ENCODE measurements at places on chromosomes 11 and 22.

- DNase-seq = no peak
These were observed 15.7 kb downstream of the DMC1 start for GRCh38 chr22:38554281-38554680.

DNA sequence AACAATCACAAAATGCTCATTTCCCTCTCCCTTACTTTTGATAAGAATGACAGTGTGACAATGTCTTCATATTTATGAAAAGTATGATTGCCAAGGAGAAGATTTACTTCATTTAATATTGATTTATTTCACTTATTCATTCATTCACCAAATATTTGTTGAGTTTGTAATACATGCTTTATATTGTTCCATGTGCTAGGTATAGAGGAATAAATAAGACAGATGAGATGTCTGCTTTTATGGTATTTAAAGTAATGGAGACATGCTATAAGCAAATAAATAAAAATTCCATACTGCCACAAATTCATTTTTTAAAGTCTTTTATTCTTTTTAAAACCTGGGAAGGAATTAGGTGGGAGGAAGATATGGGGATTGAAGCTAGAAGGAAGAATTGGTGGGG, 289.4 kb downstream of the GUCY1A2 start:
- DNase-seq = no peak

- DNase-seq = no peak
These were observed 1458.6 kb upstream of the TENM4 start for GRCh38 chr11:80899381-80899780.

DNA sequence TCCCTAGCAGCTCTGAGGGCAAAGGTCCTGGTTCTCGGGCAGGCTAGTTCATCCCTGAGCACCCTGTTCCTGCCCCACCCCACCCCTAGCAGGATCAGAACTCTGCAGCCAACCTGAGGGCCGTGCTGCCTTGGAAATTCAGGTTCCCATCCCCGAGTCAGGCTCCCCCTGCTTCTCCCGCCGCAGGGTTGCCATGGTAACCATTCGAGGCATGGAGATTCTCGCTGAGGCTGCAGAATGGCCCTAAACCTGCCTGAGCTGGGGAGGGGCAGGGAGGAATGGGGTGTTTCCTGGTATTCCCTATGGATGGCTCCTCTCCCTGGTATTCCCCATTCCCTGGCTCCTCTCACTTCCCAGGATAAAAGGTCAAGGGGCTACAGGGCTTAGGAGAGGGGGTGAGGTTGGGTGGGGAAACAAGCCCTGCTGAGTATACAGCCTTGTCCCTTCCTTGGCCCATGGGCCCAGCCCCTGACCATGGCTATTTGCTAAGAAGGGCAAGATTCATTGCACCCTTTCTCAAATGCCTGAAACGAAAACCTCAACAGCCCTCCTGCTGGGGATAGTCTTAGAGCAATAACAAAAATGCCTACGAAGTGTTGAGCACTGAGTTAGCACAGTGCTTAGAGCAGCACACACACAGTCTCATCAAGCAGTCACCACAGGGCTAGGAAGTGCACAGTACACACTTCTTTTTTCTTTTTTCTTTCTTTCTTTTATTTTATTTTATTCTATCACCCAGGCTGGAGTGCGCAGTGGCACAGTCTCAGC, 58.7 kb downstream of the CHST1 start:
- no peak for DNase-seq

DNA sequence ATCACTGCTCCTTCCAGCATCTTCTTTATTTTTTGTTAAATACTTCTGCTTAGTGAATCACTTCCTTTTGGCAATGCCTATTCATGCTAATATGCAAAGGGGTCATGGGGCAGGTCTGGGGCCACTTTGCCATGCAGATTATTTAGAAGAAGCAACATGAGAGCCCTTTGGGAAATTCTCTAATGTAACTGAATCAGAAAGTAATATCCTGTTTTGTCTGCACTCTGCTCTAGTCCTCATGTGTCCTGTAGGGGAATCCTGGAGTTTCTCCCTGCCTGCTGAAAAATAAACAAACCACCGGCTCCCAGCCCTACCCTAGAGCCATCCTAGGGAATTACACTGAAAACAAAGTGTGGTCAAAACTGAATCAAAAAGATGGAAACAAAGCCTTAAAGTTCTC, 176.5 kb upstream of the POU2AF2 start:
- DNase-seq = no peak

- no peak for DNase-seq
These were observed 24.7 kb downstream of the LAYN start for GRCh38 chr11:111565114-111565720.

DNA sequence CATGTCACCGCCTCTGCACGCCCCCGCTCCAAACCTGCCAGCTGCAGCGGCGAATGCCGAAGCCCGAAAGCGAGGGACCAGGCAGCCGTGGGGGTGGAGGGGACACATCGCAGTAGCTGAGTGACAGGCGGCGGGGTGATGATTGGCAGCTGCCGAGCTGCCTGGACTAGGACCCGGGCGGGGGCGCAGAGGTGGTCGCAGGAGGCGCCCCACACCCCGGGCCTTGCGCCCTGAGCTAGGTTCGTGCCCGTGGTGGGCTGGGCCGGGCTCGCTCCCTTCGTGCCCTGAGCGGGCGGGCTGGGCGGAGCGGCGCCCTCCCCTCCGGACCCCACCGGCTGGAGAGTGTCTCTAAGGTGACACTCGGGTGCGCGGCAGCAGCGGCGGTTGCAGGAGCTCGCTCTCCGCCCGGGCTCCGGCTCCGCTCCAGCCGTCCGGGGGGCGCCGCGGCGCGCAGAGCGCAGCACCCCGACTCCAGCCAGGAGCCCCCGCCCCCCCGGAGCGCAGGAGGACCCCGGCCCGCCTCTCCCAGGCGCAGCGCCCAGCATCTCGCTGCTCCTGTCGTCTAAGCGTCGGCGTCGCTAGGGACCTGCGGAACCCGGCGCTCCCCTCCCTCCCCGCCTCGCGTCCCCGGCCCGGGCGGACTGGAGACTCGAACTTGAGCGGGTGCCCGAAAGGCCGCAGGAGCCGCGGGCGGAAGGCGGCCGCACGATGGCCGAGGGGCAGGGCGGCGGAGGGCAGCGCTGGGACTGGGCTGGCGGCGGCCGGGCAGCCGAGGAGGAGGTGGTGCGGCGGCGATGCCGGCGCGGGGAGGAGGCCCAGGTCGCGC, 14.5 kb upstream of the DGKZ start:
- peak; percentile 33 for DNase-seq

All from stimulated activated CD8-positive, alpha-beta memory T cell treated with anti-CD3 and anti-CD28 coated beads, Interleukin-2, amount 100 ng/mL, for 48 hours (primary cell).